ENCODE measurements at places on chromosomes 5 and 9.

- no peak for DNase-seq
These were observed 13.4 kb downstream of the PTPA start for GRCh38 chr9:129124506-129125069.

DNA sequence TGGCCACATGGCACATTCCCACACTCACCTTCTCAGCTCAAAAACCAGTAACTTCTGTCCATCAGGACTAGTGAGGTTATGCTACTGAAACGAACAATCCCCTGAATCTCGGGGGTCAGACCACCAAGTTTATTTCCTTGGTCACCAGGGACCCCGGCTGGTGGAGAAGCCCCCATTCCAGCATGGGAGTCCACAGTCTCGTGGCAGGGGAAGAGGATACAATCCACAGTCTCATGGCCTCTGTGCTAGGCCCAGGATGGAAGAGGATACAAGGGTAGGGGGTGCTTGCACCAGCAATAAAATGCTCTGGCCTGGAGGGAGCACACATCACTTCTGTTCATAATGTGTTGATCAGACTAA is 7.4 kb upstream of the CARD19 start:
- no peak for DNase-seq

DNA sequence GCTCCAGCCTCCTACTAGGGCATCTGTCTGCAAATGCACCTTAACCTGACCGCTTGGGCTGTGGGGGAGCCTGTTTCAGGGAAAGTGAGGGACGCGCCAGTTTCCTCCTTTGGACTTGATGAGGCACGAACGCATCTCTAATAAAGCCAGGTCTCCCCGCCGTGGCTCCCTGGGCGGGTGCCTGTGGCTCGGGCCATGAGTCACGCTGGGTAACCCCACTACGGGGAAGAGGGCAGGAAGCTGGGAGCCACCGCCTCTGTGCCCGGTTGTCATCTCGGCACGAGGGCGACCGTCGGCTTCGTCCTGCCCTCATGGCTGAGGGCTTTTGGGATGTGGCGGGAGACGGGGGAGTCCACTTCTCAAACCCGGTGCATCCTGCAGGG is 12.1 kb downstream of the NOTCH1 start:
- DNase-seq, result peak; percentile 76

- DNase-seq, result no peak
These were observed 17.8 kb downstream of the SHC3 start for GRCh38 chr9:89160806-89161205.
